ENCODE measurements at places on chromosomes 3 and 15.

GRCh38 chr3:126347543-126348161 lies 9.6 kb downstream of the KLF15 start:
- no peak for DNase-seq

GRCh38 chr15:61116825-61117224 lies 112.3 kb downstream of the RORA start:
- DNase-seq = no peak

DNA sequence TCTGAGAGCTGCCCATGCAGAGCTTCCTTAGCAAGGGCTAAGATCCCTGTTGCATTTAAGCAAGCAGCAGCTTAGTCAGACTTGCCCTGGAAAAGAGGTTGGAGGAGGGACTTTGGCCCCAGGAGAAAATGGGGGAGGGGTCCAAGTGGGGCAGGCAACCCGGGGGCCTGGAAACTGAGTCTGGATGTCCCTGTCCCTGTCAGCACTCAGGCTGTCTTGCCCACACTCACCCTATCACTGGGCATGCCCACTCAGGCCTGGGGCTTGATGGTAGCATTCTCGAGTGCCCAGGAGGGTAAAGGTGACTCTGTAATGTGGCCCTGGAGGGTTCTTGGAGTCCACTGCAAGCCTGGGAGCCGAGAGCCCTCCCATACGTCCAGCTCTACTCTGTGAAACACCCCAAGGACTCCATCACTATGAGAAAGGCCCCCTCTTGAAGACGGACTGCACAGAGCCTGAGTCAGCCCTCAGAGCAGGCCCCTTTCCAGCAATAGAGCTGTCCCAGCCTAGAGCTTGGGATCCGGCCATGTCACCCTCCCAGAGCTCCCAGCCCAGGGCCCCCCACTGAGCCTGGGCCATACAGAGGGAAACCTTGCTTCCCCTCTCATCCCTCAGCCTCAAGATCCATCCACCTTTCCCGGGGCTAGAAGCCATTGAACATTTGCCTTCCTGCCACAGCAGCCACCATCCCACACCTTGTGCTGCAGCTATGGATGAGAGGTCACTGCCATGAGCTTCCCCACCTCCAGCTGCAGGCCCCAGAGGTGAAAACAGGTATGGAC lies 13.4 kb downstream of the MYL3 start:
- no peak for DNase-seq

DNA sequence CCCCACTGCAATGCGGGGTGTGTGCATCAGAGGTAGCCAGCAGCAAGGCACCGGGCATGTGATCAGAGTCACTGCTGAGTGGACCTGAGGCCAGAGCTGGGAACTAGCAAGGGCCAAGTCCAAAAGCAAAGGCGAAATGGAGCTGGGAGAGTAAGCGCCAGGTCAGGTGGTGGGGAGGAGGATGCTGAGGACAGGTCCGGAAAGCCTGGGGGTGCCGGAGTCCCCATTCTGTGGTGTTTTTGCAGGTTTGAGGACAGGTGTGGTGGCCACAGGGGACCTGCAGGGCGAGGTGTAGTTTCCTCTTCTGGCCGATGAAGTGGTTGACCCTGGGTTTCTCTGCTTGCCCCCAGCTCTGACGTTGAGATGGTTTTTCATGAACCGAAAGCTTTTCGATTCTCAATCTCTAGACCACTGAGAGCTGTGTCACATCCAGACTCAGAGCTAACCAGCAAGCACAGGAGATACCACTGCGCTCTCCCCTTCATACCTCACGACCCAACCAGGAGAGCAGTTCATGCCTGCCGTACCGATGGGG lies 35.0 kb upstream of the HES1 start:
- DNase-seq = no peak

DNA sequence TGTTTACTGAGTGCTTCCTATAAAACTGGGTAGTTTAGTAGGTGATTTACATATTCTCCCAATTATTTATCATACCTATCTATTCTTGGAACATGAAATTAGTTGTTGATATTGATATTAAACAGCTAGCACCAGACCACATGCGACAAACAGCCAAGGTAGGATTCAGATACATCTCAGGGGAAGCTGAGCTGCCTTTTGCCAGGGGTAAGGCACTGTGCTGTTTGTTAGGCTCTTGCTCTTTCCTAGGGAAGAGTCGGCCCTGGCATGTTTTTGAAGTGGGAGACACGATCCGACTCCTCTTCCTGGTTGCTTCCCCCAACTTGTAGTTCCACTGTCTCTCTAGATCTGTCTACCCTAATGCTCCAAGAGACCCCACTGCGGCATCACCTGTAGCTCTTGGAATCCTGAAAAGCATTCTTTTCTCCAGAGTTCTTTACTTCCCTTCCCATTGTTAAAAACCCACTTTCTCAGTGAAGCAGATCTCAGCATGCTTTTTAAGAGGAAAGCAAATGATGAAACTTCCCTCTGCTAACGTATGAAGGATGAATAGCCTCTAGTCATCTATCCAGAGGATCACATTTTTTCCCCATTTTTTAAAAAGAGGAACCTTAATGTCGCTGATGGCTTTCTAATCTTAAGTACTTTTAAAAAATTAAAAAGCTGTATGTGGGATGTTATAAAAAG lies 138.4 kb downstream of the GHSR start:
- no peak for DNase-seq

- DNase-seq = no peak
These were observed 574.6 kb downstream of the VGLL3 start for GRCh38 chr3:86416334-86416733.

Measured in stimulated activated CD4-positive, alpha-beta T cell treated with anti-CD3 and anti-CD28 coated beads, TNF-alpha, amount 100 ng/mL, for 24 hours (primary cell).